ENCODE measurements at places on chromosomes 2 and 18.

DNA sequence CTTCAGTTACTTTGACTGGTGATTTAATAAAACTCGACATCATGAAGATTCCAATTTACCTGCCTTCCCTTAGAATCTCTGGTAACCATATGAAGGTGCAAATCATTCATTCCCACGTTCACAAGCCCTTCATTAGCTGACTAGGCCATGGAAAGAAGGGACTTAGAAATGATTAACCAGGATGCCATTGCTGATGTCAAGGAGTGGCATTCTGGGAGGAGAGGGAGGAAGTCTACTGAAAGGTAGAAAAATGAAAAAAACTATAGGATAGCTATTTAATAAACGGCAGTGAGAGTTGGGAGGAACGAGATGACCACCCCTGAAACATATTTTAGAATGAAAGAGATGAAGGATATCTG lies 1.4 kb downstream of the ATIC start:
- DNase-seq = no peak

GRCh38 chr2:123502931-123503330 lies 522.2 kb upstream of the CNTNAP5 start:
- DNase-seq = no peak

DNA sequence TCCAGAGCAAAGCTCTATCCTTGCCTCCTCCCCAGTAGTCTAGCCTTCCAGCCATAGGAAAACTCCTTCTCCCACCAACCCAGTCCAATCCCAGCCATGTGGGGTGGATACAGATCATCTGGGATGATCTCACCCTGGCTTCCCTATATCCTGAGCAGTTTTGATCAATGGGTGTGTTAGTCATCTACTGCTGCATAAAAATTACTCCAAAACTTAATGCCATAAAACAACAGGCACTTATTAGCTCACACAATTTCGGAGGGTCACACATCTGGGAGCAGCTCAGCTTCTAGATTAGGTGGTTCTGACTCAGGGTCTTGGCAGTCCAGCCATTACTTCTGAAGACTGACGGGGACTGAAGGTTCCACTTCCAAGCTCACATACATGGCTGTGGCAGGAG lies 190.4 kb downstream of the SPP2 start:
- no peak for DNase-seq

- no peak for DNase-seq
These were observed 137.3 kb downstream of the CCDC148 start for GRCh38 chr2:158319269-158319668.

DNA sequence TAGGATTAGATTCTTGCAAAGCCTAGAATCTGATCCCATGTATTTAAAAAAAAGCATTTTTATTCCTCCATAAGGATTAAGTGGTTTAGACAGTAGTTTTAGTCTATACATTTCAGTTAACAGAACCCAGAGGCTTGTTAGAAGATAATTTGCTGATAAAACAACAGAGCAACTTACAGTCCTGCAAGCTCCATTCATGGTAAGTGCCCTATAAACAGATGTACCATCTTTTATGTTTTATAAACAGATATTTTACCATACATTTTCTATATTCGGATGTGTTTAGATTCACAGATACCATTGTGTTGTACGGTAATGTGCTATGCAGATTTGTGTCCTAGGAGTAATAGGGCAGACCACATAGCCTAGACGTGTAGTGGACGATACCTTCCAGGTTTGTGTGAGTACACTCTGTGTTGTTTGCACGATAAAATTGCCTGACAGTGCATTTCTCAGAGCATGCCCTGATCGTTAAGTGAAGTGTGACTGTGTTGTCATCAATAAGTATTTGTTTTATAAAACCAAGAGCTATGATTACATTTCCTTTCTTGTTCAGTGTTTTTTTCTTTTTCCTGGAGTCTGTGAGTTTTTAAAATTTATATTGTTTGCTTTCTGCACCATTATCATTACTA lies 54.2 kb downstream of the CERS6 start:
- no peak for DNase-seq

DNA sequence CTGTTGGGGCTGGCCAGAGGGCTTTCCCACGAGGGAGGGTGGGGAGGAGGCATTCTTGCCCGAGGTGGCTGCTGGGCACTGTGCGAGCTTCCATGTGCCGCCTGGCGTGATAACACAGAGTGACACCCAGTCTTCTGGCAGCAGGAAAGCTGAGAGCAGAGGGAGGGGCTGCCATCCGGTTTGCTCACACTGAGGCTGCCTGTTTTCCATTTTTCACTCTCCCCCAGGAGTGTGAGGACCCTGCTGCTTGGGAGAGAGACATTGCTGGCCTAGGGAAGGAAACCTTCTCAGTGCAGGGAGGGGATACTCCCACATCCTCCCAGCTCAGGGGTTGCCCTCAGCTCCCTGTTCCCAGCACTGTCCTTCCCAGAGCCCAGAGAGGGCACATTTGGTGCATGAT lies 73.1 kb downstream of the INHBB start:
- no peak for DNase-seq

- no peak for DNase-seq
These were observed 80.3 kb upstream of the GATA6 start for GRCh38 chr18:22088996-22089640.

DNA sequence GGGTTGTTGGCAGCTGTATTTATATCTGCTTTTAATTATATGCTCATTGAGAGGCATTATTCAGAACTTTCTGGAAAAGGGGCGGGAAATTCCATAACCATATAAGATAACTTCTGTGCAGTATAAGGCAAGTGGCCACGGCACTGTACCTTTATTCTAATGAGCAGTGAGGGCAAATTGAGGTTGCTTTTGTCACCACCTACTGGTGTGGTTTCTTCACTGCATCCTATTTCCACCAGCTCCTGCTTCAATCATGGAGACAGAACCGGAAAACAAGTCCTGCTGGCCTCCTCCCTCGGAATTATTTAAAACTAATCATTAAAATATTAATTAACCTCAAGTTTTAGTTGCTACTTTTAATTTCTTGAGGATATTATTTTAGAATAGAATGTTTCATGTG lies 759.4 kb downstream of the CBLN2 start:
- DNase-seq = no peak

DNA sequence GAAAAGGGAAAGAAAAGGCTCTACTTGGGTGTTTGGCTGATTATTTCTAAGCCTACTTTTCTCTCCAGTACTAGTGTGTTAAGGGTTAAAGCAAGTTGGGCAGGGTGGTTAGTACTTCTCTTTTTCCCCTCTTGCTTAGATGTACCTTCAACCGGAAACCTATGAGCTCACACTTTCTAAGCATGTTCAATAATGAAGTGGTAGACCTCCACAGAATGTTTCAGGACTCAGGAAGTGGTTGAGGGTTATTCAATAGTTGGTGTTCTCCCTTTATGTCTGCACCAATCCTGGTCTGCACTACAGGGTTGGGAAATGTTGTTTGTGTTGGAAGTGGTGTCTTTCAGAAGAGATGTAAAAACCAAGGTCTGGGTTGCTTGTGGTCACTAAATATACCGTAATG lies 137.1 kb downstream of the ZEB2 start:
- no peak for DNase-seq

DNA sequence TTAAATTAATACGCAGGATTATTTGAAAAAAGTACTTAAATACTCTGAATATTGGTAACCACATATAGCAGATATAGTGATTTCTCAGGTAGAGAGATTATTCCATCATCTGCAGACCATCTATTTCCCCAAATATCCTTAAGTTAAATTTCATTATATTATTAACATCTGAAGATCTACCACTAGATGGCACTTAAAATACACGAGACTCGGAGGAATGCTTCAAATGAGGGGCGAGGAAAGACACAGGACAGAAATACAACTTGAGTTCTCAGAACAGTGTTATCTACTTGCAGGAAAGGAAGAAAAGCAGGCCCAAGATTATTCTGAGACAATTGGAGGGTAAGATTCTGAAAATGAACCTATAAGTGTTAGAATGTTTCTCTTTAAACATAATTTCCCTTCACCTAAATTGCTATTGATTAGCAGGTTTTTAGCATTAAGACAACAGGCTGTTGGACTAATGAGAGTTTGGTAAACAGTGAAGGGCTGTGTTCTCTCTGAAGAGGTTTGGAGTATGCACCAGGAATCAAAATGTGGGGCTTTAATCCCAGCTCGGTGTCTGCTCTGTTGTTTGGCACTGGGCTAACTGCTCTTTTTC lies 76.9 kb upstream of the GCFC2 start:
- DNase-seq = no peak

GRCh38 chr18:43022874-43023273 lies 92.6 kb downstream of the RIT2 start:
- DNase-seq = no peak

- DNase-seq = peak; percentile 7
These were observed 219.6 kb downstream of the TSN start for GRCh38 chr2:121974897-121975661.

GRCh38 chr2:195961873-195962272 lies 106.8 kb downstream of the DNAH7 start:
- no peak for DNase-seq

GRCh38 chr18:65607161-65607560 lies 143.7 kb upstream of the CDH7 start:
- no peak for DNase-seq

- no peak for DNase-seq
These were observed 90.3 kb upstream of the BARD1 start for GRCh38 chr2:214899751-214900150.

DNA sequence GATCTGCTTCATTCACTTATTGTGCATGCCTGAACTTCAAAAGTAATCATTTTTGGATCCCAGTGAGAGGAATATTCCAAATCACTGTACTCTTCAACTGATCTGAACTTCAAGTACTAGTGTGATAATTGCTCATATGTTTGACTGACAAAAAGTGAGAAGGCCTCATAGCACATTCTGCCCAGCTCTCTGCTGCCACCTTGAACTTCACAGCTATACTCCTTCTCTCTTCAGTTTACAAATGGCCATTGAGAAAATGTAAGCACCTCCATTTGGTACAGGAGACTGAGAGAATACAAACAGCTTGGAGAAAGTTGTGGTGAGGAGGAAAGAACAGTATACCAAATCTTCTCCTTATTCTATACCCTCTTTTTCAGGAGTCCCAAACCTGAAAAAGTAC lies 946.0 kb upstream of the CHAC2 start:
- no peak for DNase-seq

DNA sequence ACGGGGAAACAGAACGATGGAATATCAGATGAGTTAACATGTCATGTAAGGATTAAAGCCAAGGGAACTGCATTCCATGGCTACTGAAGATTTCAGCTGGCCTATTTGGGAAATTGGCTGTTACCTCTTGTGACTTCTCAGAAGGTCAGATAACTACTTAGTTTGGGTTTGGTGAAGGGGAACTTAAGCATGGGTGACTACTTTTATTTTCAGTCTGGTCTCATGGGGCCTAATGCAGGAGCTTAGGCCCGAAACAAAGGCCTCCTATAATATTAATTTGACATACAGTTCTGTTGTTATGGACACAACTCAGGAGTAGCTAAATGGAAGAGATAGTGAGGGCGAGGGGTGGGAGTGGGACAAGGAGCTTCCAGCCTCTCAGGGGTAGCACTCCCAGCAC lies 44.0 kb upstream of the TXNDC2 start:
- no peak for DNase-seq

DNA sequence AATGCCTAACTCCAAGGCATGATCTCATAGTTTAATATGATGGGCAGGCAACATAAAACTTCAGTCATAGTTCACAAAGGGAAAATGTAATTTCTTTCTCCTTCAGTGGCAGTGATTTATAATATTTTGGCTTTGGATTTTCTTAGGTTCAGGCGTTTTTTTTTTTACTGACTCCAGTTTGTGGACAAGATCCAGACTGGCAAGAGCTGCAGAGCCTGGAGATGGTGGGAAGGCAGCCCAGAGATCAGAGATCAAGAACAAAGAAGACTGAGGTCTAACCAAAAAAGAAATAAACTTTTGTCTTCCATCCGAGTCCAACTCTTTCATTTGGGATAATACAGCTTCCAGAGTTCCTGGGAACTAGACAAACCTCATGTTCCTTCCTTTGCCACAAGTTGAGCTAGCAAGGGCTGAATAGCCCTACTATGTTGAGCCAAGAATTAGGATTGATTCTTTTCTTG lies 215.3 kb upstream of the SETBP1 start:
- DNase-seq = no peak

DNA sequence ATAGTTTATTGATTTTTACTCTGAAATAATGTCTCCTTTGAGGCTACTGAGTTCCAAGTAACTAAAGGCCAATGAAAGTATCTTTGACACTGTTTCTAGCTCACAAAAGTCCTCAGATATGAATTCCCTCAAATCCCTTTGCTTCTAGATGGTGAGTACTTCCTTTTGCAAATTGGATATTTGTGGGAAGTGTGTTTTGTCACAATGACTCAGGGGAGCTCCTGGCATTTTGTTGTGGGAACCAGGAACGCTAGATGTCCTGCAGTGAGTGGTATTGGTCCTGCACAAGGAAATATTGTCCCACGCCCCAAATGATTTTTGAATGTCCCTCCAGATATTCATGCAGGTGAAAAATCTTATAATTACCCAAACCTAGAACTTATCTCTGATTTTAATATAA lies 24.3 kb downstream of the TACR1 start:
- DNase-seq = no peak

DNA sequence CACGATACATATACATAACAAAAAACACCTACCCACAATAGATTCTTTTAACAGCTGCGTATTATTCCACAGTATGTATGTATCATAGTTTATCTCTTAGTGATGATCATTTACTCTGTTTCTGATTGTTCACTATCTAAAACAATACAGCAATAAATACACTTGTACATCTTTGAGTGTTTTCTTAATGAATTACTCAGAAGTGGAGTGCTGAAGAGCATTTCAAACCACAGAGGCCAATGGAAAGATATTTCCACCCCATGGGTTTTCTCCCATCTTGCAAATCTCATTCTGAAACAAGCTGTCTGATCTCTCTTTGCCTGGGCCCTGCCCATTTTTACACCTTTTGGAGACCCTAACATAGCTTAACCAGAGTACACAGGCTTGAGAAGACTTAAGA lies 113.8 kb upstream of the KLF7 start:
- no peak for DNase-seq

GRCh38 chr2:189726271-189726670 lies 36.3 kb downstream of the OSGEPL1 start:
- DNase-seq = no peak

GRCh38 chr2:10919771-10920621 lies 8.3 kb downstream of the KCNF1 start:
- DNase-seq = no peak

GRCh38 chr18:51017140-51017879 lies 12.7 kb upstream of the SMAD4 start:
- DNase-seq = no peak

- DNase-seq = no peak
These were observed 33.4 kb upstream of the ZNF396 start for GRCh38 chr18:35410561-35410960.

DNA sequence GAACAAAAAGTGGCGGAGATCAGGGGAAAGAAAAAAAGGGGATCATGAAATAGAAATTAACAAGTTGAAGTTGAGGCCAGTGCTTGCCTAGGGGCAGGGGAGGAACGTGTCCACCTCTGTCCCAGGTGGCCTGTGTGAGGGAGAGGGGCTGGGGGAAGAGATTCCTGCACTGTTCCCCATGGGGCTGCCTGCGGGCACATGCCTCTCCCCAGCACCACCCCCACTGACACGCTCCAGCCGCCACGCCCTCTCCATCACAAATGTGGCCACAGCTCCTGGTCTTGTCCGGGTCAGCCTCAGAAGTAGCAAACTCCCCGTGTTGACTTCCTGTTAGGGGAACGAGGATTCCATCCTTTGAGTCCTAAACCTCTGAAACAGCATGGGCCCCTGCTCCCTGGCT lies 161.2 kb downstream of the GLI2 start:
- no peak for DNase-seq

- no peak for DNase-seq
These were observed 1.5 kb upstream of the IL1RL2 start for GRCh38 chr2:102185347-102185746.

- no peak for DNase-seq
These were observed 56.2 kb downstream of the WDSUB1 start for GRCh38 chr2:159230145-159230877.

Measured in activated CD4-positive, alpha-beta T cell treated with anti-CD3 and anti-CD28 coated beads, Interleukin-2, amount 50 U/mL, for 24 hours (primary cell).